Astrocyte (in vitro differentiated cells and primary cell): ENCODE measurements at places on chromosomes 16 and 17.
A peak's percentile ranks its signal among the peaks of the same experiment; 100 is the strongest.

- peaks cover 20% of the 10 kb centered on the region for H3K4me1 ChIP-seq
- peak overlapping the region; percentile 80 for H3K4me3 ChIP-seq
- DNase-seq = no peak
- peak overlapping the region; percentile 80 for H3K27ac ChIP-seq
- H3K36me3 ChIP-seq = peaks cover 29% of the 10 kb centered on the region
Measured at GRCh38 chr17:7315570-7316235, 543 bp upstream of the GPS2 start.

- H3K27ac ChIP-seq = peak overlapping the region; percentile 93
- no peaks in the 10 kb centered on the region for H3K27me3 ChIP-seq
- peak overlapping the region; percentile 1 for H3K4me3 ChIP-seq
- peaks cover 61% of the 10 kb centered on the region for H3K4me1 ChIP-seq
- peak; percentile 69 for DNase-seq
- no peaks in the 10 kb centered on the region for H3K36me3 ChIP-seq
Measured at GRCh38 chr16:73054813-73055482, 7.0 kb upstream of the ZFHX3 start.

- no peak for DNase-seq
- no peaks in the 10 kb centered on the region for H3K27me3 ChIP-seq
- no peak overlapping the region for H3K27ac ChIP-seq
- H3K4me3 ChIP-seq = no peak overlapping the region
Measured at GRCh38 chr16:89883346-89884040, 10.1 kb downstream of the TCF25 start.

GRCh38 chr17:11369575-11369974, 128.6 kb downstream of the SHISA6 start:
- no peaks in the 10 kb centered on the region for H3K27me3 ChIP-seq
- H3K4me3 ChIP-seq = no peak overlapping the region
- DNase-seq = no peak
- no peaks in the 10 kb centered on the region for H3K36me3 ChIP-seq
- H3K27ac ChIP-seq = no peak overlapping the region

DNA sequence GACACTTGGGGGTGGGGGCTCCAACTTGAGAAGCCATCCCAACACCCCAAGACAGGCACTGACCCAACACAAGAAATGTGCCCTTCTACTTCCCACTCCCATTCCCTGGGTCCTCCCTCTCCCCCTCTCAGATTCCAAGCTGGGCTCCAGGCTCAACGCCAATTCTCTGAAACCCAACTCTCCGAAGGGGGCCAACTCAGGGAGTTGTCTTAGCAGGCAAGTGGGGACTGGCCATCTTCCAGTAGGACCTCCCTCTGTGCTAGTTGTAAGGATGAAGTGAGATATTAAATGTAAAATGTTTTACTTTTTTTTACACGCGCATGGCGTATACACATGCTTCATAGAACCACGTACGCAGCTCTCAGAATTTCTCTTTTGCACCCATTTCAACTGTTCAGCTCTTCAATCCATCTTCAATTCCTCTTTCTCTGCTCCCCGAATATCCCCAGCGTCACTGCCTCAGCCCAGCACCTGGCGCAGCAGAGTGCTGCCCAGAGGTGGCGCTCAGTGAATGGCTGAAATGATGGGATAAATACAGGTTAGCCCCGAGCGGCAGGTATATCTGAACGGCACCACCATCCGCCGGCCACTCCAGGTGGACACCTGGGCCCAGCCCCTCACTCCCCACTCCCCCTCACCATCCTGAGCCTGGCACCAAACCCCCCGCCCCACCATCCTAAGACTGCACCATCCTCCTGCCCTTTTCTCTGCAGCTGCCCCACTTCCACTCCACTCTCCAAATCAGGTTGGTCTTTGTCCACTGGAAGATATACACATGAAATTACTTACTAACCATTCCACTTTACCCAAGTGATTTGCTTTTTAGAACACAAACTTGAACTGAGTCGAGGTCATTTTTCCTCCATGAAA, 43.9 kb upstream of the TNRC6C start:
- H3K27ac ChIP-seq = no peak overlapping the region
- DNase-seq = no peak
- H3K4me3 ChIP-seq = no peak overlapping the region

DNA sequence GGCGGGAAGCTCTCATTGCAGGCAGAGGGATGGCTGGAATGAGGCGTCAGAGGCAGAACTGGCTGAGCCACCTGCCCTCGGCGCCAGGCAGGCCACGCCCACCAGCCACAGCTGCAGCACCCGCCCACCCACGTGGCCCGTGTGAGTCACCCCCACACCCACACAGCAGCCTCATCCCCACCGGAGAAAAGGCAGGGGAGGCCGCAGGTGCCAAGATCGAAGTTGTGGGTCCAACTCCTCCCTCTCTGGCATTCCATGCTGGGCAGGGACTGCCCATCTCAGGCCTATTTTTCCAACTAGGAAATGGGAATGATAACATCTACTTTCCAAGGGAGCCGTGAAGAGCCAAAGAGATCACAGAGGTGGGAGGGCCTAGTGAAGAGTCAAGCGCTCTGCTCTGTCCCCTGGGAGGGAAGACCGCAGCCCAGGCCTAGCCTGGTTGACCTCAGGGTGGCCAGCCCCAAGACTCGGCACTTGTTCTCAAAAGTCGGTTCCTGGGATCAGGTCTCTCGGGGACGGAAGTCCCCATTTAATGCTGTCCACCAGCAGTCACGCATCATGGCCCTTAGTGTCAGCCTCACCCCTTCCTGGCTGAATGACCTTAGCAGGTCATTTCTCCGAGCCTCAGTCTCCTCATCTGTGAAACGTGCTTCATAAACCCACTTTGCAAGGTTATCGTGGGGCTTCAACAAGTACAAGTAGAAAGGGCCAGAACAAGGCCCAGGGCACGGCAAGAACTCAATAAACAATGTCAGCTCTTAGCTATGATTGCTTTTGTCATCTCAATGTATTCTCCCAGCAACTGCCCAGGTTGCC, at the start of gene TRPV3:
TSS of gene TRPV3 (minus strand) at position 45 of the 816 bp plus-strand sequence. CDS start 2,962 bp downstream, outside the sequence.
- no peaks in the 10 kb centered on the region for H3K36me3 ChIP-seq
- H3K4me1 ChIP-seq = peaks cover 8% of the 10 kb centered on the region
- H3K4me3 ChIP-seq = no peak within 1 kb of the TSS
- DNase-seq = no peak

- no peaks in the 10 kb centered on the region for H3K27me3 ChIP-seq
- DNase-seq = no peak
- H3K4me3 ChIP-seq = no peak overlapping the region
- peaks cover 25% of the 10 kb centered on the region for H3K36me3 ChIP-seq
- peak overlapping the region; percentile 33 for H3K27ac ChIP-seq
Measured at GRCh38 chr17:76388966-76389888, 4.8 kb downstream of the SPHK1 start.

GRCh38 chr17:57861000-57861789, 11.4 kb upstream of the MRPS23 start:
- DNase-seq = no peak
- peaks cover 4% of the 10 kb centered on the region for H3K36me3 ChIP-seq
- H3K27ac ChIP-seq = no peak overlapping the region
- H3K4me3 ChIP-seq = peak overlapping the region; percentile 44
- peaks cover 20% of the 10 kb centered on the region for H3K4me1 ChIP-seq

GRCh38 chr17:39622380-39623006, 4.3 kb upstream of the PPP1R1B start:
- H3K27me3 ChIP-seq = peaks cover 34% of the 10 kb centered on the region
- no peak overlapping the region for H3K4me3 ChIP-seq
- H3K36me3 ChIP-seq = no peaks in the 10 kb centered on the region

GRCh38 chr17:17928398-17929287, 43.6 kb downstream of the TOM1L2 start:
- peak; percentile 62 for DNase-seq
- no peak overlapping the region for H3K4me3 ChIP-seq
- H3K4me1 ChIP-seq = peaks cover 32% of the 10 kb centered on the region
- no peaks in the 10 kb centered on the region for H3K36me3 ChIP-seq

DNA sequence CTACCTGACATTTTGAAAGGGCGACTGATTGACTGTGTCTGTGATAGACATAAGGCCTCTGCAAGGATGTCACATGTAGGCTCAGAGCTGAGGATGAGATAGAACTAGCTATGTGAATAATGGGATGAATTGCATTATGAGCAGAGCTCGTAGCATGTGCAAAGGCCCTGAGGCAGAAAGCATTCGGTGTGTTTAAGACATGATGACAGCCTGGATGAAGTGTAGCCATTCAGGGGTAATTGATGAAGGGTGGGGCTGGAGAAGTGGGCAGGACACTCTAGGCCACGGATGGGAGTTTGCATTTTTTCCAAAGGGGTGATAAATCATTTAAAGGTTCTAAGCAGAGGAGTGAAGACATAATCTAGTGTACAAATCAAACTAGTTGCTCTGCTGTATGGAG, 62.6 kb downstream of the USP43 start:
- DNase-seq = no peak
- H3K36me3 ChIP-seq = no peaks in the 10 kb centered on the region
- H3K4me3 ChIP-seq = no peak overlapping the region
- no peaks in the 10 kb centered on the region for H3K4me1 ChIP-seq
- H3K27me3 ChIP-seq = no peaks in the 10 kb centered on the region
- H3K27ac ChIP-seq = no peak overlapping the region

DNA sequence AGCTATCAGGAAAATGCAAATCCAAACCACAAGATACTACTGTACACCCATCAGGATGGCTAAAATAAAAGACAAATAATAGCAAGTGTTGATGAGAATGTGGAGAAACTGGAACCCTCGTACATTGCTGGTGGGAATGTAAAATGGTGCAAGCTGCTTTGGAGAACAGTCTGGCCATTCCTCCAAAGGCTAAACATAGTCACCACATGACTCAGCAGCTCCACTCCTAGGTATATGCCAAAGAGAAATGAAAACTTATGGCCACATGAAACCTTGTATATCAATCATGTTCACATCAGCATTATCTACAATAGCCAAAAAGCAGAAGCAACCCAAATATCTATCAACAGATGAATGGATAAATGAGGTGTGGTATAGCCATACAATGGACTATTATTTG, 28.5 kb downstream of the VAC14 start:
- DNase-seq = peak; percentile 35
- no peak overlapping the region for H3K27ac ChIP-seq
- no peak overlapping the region for H3K4me3 ChIP-seq
- peaks cover 7% of the 10 kb centered on the region for H3K36me3 ChIP-seq

DNA sequence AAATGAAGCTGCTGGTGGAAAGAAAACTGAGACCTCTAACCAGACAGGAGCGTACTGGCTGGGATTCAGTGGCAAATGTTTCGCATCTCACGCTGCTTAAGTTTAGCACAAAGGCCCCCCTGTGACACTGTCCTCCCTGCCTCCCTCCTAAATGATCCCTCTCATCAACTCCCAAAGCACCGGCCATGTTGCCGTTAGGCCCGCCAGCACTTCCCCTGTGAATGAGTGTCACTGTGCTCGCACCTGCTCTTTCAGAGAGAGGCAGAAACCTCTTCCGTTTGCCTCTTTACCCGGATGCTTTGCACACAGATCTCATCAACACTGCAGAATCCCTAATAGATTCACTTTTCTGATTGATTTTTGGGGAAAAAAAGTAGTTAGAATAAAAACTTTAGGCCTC, 26.5 kb downstream of the MBTPS1 start:
- H3K27ac ChIP-seq = no peak overlapping the region
- DNase-seq = no peak
- H3K4me3 ChIP-seq = no peak overlapping the region
- no peaks in the 10 kb centered on the region for H3K27me3 ChIP-seq

GRCh38 chr17:77383613-77384608, 243.1 kb downstream of the SEC14L1 start:
- peaks cover 49% of the 10 kb centered on the region for H3K4me1 ChIP-seq
- no peak for DNase-seq
- no peak overlapping the region for H3K27ac ChIP-seq
- no peak overlapping the region for H3K4me3 ChIP-seq
- H3K27me3 ChIP-seq = no peaks in the 10 kb centered on the region

- peaks cover 4% of the 10 kb centered on the region for H3K36me3 ChIP-seq
- H3K4me1 ChIP-seq = peaks cover 21% of the 10 kb centered on the region
- peak overlapping the region; percentile 70 for H3K27ac ChIP-seq
- DNase-seq = peak; percentile 73
- no peaks in the 10 kb centered on the region for H3K27me3 ChIP-seq
Measured at GRCh38 chr17:46056800-46057304, 57.8 kb downstream of the STH start.

- no peaks in the 10 kb centered on the region for H3K4me1 ChIP-seq
- H3K36me3 ChIP-seq = no peaks in the 10 kb centered on the region
- peaks cover 41% of the 10 kb centered on the region for H3K27me3 ChIP-seq
- DNase-seq = no peak
- H3K27ac ChIP-seq = no peak overlapping the region
Measured at GRCh38 chr17:17377071-17377967, 74.1 kb downstream of the NT5M start.

GRCh38 chr17:62715882-62716390, 88.5 kb downstream of the MRC2 start:
- no peak overlapping the region for H3K27ac ChIP-seq
- peaks cover 19% of the 10 kb centered on the region for H3K4me1 ChIP-seq
- no peak for DNase-seq
- no peaks in the 10 kb centered on the region for H3K36me3 ChIP-seq

GRCh38 chr17:2172077-2172851, 117.4 kb downstream of the HIC1 start:
- H3K36me3 ChIP-seq = peaks cover 13% of the 10 kb centered on the region
- H3K4me1 ChIP-seq = peaks cover 51% of the 10 kb centered on the region
- DNase-seq = peak; percentile 100
- H3K27me3 ChIP-seq = no peaks in the 10 kb centered on the region

GRCh38 chr16:79473456-79473855, 127.1 kb downstream of the MAF start:
- H3K27me3 ChIP-seq = no peaks in the 10 kb centered on the region
- no peaks in the 10 kb centered on the region for H3K36me3 ChIP-seq
- no peak for DNase-seq
- no peaks in the 10 kb centered on the region for H3K4me1 ChIP-seq
- H3K27ac ChIP-seq = no peak overlapping the region

DNA sequence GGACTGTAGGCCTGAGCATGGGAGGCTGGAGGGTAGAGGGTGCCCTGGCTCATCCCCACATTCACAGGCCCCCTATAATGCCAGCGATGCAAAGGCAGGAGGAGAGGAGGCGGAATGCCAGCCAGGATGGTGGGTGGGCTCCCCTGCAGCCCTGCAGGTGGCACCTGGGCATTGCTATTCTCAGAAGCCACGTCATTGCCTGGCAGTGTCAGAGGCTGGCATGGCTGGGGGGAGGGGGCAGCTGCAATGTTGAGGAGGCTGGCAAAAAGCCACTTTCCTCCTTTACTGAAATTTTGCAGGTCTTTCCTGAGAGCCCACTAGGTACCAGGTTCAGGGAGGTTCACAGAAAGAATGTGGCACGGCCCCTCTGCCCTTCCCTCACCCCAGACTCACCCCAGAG, 36.2 kb downstream of the RAB11FIP4 start:
- no peak overlapping the region for H3K4me3 ChIP-seq
- no peaks in the 10 kb centered on the region for H3K36me3 ChIP-seq
- peaks cover 21% of the 10 kb centered on the region for H3K27me3 ChIP-seq
- no peaks in the 10 kb centered on the region for H3K4me1 ChIP-seq
- H3K27ac ChIP-seq = no peak overlapping the region
- no peak for DNase-seq
